Stimulated activated CD8-positive, alpha-beta memory T cell treated with anti-CD3 and anti-CD28 coated beads, Interleukin-4, amount 100 ng/mL, for 24 hours (primary cell): ENCODE measurements at places on chromosomes 16 and 17.

DNA sequence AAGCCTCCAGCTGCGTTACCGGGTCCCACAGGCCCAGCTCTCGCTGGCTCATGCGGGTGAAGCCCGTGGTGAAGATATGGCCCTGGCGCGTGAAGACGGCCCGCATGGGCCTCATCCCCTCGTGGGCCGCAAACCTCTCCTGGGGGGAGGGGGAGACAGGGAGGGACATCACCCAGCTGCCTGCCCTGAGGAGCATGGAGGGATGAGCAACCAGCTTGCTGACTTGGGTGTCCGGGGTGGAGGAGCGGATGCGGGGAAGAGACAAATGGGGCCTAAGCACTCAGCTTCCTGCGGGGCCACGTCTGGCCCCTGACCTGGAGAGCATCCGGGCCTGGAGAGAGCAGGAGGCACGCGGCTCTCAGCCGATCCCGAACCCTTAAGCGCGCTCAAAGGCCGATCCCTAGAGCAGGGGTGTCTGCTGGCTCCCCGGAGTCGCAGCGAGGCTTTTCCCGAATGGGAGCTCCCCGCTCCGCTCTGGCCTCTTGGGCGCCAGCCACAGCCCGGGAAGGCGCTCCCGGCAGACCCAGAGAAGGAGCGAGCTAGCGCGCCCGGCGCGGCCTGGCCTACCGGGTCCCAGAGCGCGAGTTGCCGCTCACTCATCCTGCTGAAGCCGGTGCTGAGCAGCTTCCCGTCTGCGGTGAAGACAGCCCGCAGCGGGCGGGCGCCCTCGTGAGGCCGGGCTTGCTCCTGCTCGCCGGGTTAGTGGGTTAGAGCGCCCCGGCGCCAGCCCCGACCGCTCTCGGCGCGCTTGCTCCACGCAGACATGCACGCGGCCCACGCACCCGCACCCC lies 5.0 kb downstream of the CORO6 start:
- DNase-seq, result peak; percentile 85

GRCh38 chr16:49416001-49416675 lies 42.5 kb downstream of the C16orf78 start:
- no peak for DNase-seq

DNA sequence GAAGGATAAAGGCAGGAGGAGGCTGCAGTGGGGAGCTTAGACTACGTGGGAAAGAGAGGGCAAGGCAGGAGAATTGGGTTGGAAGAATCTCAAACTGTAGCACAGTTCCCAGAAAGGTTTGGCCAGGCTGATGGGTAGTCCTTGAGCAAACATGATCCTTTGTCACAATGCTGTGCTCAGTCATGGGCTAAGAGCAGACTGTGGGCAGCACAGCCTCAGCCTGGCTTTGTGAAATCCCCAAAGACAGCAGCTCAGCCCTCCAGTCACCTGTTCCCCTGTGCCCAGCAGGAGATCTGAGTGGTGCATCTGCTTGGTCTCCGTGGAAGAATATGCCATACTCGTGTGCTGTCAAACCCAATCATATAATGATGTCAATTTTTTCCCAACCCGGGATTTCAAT lies 10.6 kb upstream of the ENGASE start:
- DNase-seq, result no peak

DNA sequence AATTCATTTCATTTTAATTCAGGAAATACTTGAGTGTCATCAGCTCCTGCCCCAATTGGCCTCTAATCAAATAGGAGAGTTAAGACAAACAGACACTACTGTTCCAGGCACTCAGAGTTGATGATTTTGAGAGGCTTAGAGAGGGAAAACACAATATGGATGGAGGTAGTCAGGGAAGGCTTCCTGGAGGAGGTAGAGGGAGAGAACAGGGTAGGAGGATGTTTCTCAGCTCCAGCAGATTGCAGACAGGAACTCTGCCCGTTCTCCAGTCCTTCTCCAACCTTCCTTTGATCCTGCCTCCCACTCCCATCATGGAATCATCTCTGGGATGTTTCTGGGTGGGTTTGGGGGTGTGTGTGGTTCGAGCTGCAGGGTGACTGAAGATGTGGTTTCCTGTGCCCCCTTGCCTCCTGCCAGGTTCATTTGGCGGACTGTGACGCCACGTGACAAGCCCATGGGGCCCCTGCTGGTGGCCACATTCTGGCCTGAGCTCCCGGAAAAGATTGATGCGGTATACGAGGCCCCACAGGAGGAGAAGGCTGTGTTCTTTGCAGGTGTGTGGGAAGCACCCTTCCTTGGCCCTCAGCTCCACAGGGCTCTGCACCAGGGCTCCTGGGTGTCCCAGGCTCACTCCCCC lies 12.2 kb upstream of the LPCAT2 start:
- DNase-seq, result no peak

- no peak for DNase-seq
Observed at GRCh38 chr17:55546991-55547664, 35.9 kb upstream of the SMIM36 start.

GRCh38 chr16:10850478-10850850 lies 26.5 kb upstream of the CIITA start:
- no peak for DNase-seq
